Mammary microvascular endothelial cell (primary cell): ENCODE measurements at places on chromosomes 2 and 18. TPM values are rescaled to one million over a fixed set of nuclear protein-coding genes. Genes with fewer than 3 reads are reported as not detected.

NPC1 gene
- total RNA-seq, result 61.4 and 62.8 TPM in 2 replicates

NETO1 gene
- not detected in 2 replicates for total RNA-seq

ASB18 gene
- total RNA-seq, result not detected in 2 replicates

ESPNL gene
- 0.10 TPM in 1 of 2 replicates, not detected in the other for total RNA-seq

GRB14 gene
- total RNA-seq, result 0.33 and 2.6 TPM in 2 replicates

MPV17 gene
- 109 and 120 TPM in 2 replicates for total RNA-seq

HNRNPLL gene
- total RNA-seq, result 33.3 and 35.4 TPM in 2 replicates

KLHL14 gene
- 0.25 TPM in 1 of 2 replicates, not detected in the other for total RNA-seq

UGT1A9 gene
- total RNA-seq, result not detected in 2 replicates

LCT gene
- not detected in 2 replicates for total RNA-seq

C18orf32 gene
- total RNA-seq, result 25.7 and 30.2 TPM in 2 replicates

MSH6 gene
- 33.3 and 38.4 TPM in 2 replicates for total RNA-seq

FAP gene
- total RNA-seq, result 12.9 and 16.5 TPM in 2 replicates

NUP35 gene
- total RNA-seq, result 18.7 and 21.9 TPM in 2 replicates

IAH1 gene
- total RNA-seq, result 44.8 and 49.6 TPM in 2 replicates

NPAS2 gene
- total RNA-seq, result 6.8 and 21.7 TPM in 2 replicates

CHN1 gene
- 17.4 and 25.6 TPM in 2 replicates for total RNA-seq

TMEFF2 gene
- not detected in 2 replicates for total RNA-seq

GLB1L gene
- 4.5 and 7.5 TPM in 2 replicates for total RNA-seq
